Adipocyte (in vitro differentiated cells): ENCODE measurements at places on chromosomes 1 and 21.

- DNase-seq = no peak
Measured at GRCh38 chr1:17802164-17802563, 47.0 kb downstream of the ACTL8 start.

DNA sequence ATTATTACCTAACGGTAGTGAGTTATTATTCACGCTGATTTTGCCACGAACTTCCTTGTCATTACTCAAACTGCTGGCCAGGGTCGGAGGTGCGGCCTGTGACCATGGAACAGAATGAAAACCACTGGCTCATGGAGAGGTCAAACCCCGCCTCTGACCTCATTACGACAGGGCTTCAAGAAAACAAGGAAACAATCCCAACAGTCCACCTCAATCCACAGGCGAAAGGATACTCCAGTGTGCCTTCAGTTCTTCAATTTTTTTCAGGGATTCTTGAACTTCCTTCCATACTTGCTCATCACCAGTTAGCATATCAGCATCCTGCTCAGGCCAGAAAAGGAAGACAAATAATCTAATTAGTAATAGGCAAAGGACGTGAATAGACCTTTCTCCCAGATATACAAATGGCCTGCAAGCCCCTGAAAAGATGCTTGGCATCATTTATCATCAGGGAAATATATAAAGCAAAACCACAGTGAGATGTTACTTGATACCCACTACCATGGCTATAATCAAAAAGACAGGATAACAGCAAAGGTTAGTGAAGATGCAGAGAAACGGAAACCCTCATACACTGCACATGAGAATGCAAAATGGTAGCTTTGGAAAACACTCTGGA, 643.4 kb downstream of the SMYD3 start:
- DNase-seq = no peak

DNA sequence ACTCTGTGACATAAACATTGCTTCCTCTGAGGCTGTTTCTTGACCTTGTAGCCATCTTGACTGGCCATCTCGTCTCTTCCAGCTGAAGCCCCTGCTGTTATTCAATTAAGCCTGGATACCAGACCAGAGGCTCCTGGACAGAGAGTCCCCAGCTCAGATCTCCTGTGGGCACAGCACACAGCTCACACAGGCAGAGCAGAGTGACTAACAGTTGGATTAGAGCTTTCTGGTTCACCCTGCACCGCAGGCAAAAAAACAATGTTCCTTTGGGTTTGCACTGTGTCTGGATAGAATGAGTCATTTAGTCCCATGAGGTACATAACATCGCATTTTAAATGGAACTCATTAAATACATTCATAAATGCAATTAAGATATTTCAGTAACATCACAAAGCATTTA, 33.4 kb upstream of the USH2A start:
- peak; percentile 85 for DNase-seq

DNA sequence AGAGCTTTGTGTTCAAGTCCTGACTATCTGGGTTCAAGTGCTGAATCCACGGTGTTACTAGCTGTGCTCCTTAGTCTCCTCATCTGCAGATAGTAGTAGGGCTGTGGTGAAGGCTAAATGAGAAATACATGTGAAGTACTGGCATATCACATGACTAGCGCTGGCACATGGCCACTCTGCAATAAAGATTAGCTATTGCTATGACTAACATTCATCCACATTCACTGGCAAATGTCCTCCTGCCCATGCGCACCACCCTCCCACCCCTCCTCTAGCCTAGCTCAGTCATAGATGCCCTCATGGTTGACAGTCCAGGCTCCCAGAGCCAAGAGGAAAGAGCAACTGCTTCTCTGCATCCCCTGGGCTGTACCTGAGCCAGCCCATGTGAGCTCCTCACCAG, 8.5 kb upstream of the COL8A2 start:
- peak; percentile 93 for DNase-seq

- no peak for DNase-seq
Measured at GRCh38 chr1:59291561-59291960, 5.3 kb upstream of the FGGY start.

DNA sequence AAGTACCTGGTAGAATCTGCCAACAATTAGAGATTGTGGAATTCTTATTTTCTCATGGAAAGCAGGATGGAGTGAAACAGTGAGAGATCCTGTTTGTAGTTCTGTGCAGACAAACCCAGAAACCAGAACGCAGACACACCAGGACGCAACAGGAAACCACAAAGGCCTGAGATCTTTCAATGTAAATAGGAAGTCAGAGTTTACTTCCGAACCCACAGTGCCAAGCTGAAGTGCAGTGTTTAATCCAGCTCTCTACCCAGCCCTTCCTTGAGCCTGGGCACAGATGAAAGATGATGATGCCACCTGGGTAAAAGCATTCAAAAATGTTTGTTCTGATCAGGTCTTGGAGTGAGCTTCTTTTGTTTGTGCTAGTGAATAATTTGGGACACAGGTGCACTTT, 244.2 kb upstream of the HOOK1 start:
- no peak for DNase-seq

DNA sequence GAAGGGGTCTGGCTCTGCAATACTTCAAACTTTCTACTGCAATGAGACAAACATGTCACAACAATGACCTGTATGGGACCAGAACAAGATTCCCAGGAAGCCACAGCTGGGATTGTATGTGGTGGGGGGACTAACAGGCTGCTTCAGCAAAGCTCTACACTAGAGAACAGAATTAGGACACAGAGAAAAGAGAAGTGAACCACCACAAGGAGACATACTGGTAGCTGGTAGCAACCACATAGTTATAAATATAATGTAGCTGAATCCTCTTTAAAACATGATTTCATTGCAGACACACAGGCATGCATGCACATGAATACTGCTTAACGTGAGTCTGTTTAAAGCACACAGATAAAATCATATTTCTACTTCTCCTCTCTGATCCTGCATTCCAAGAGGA, 3.5 kb upstream of the ILDR2 start:
- DNase-seq = no peak

GRCh38 chr21:34571994-34572393, 42.9 kb downstream of the RCAN1 start:
- no peak for DNase-seq

- DNase-seq = no peak
Measured at GRCh38 chr1:47443530-47444296, 5.9 kb downstream of the FOXD2 start.

- DNase-seq = no peak
Measured at GRCh38 chr1:150056407-150056806, 11.2 kb upstream of the VPS45 start.

- DNase-seq = peak; percentile 77
Measured at GRCh38 chr1:107965110-107965991, at the start of gene VAV3. Gene VAV3 (minus strand): TSS chr1:107965180. CDS start chr1:107964869, 311 bp downstream.
